ENCODE measurements at places on chromosomes 3 and 15. TPM values are rescaled to one million over a fixed set of nuclear protein-coding genes. Genes with fewer than 3 reads are reported as not detected.

Gene ZNF660
- total RNA-seq = not detected

DNA sequence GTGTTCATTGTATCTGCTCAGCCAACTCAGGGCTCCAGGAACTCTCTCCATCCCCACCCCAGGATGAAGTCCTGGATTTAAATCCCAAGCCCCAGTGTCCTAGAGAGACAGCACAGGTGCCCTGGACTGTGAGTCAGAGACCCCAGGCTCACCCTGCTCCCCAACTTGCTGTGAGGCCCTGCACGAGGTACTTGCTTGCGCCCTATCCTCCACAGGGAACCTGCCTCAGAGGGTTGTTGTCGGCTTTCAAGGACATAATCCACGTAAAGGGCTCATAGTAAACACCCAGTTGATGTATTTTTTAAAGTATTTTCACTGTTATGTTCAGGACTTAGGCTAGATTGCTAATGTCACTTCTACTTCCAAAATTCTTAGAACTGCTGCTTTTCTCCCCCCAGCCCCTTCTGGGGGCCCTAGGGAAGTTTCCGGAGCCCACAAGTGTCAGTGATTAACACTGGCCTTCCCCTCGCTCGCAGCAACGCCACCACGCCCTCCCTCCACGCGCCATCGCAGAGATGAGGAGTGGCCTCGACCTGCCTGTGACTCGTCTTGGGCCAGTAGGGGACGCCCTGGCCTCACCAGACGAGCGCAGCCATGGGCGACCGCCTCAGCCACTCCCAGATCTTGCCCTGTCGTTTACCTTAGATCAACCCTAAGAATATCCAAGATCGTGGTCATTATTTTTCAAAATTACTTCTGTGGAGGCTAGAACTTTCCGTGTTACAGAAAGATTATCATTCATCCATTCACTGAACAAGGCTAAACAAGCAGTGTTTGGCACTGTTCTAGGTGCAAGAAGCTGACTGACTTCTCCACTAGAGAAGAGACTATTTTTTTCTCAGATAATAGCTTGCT lies 6.0 kb upstream of the SRP14 start:
- peak overlapping the region; percentile 19 for H3K4me3 ChIP-seq
- no peaks in the 10 kb centered on the region for H3K36me3 ChIP-seq
- H3K27me3 ChIP-seq = no peaks in the 10 kb centered on the region
- H3K4me1 ChIP-seq = peaks cover 9% of the 10 kb centered on the region
- peak overlapping the region; percentile 82 for H3K27ac ChIP-seq

Gene TEX55
- total RNA-seq = not detected

DNA sequence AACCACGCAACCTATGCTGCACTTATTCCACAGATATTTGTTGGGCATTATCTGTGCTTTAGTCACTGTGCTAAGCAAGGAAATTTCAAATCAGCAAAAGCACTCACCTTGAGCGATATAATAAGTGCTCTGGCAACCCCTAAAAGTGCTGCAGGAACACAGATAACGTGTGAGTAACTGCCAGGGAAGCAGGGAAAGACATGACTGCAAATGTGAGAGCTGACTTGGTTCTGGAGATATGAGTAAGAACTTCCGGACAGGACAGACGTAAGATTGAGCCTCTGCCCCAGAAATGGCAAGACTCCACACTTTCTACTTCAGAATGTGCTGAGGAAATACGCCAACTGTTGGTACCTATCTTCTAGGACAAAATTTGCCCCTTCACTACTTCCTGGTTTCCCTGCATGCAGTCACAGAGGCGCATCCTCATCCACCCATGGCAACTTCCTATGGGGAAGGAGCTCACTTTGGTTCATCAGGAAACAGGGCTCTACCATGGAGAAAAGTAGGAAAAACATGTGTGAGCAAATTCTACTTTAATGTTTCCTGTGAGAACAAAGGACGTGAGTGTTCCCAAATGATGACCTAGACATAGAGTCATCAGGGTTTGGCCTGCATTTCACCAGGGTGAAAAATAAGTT lies 41.7 kb downstream of the AQP9 start:
- no peaks in the 10 kb centered on the region for H3K27me3 ChIP-seq
- DNase-seq = no peak
- no peak overlapping the region for H3K27ac ChIP-seq
- H3K36me3 ChIP-seq = no peaks in the 10 kb centered on the region

- H3K4me1 ChIP-seq = no peaks in the 10 kb centered on the region
- H3K27me3 ChIP-seq = no peaks in the 10 kb centered on the region
- no peaks in the 10 kb centered on the region for H3K36me3 ChIP-seq
- no peak overlapping the region for H3K27ac ChIP-seq
Observed at GRCh38 chr15:33107950-33108349, 86.6 kb downstream of the FMN1 start.

DNA sequence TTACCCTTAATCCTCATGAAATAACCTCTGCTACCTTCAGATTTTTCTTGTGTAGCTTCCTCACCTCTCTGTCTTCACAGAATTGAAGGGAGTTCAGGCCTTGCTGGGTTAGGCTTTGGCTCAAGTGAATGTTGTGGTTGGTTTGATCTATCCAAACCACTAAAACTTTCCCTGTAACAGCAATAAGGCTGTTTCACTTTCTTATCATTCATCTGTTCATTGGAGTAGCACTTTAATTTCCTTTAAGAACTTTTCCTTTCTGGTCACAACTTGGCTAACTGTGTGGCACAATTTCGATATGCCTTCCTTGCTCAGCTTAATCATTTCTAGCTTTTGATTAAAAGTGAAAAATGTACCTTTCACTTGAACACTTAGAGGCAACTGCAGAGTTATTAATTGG lies 129.8 kb downstream of the NR1I2 start:
- H3K27me3 ChIP-seq = no peaks in the 10 kb centered on the region
- no peak for DNase-seq
- no peak overlapping the region for H3K4me3 ChIP-seq
- no peaks in the 10 kb centered on the region for H3K4me1 ChIP-seq

- no peak overlapping the region for H3K27ac ChIP-seq
- no peak overlapping the region for H3K4me3 ChIP-seq
- no peaks in the 10 kb centered on the region for H3K36me3 ChIP-seq
- no peaks in the 10 kb centered on the region for H3K27me3 ChIP-seq
Observed at GRCh38 chr15:90650956-90651689, 66.0 kb upstream of the BLM start.

Gene NDN
- not detected for total RNA-seq

DNA sequence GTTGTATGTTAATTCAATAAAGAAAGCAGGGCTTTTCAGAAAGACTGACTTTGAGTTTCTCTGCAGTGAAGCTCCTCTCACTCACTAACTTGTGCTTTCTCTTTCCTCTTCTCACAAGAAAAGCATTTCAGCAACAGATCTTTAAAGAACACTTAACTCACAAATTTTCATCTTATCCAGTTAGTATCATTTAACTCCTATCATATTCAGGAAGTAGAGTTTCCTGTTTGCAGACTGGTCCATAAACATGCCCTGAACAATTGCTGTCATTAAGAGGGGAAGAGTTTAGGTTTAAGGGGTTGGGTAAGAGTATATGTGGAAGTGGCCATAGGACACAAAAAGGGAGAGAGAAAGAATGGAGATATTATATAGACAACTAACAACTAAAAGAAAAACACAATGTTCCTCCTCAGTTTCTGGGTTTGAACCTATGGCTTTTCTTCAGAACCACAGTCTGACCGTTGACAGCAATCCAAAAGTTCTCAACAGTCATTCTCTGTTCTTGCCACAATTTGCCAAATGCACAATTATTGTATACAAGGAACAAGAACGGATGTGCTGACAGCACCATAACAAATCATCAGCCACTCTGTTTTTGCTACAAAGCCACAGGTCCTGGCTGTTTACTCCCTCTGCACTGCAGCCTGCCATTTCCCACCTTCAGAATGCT lies 63.9 kb downstream of the CHAC1 start:
- H3K27me3 ChIP-seq = no peaks in the 10 kb centered on the region
- peaks cover 1% of the 10 kb centered on the region for H3K36me3 ChIP-seq
- H3K4me3 ChIP-seq = no peak overlapping the region
- no peak overlapping the region for H3K27ac ChIP-seq
- H3K4me1 ChIP-seq = 0 out of 2 replicates have a peak, but pooled peaks cover 5% of the 10 kb centered on the region

DNA sequence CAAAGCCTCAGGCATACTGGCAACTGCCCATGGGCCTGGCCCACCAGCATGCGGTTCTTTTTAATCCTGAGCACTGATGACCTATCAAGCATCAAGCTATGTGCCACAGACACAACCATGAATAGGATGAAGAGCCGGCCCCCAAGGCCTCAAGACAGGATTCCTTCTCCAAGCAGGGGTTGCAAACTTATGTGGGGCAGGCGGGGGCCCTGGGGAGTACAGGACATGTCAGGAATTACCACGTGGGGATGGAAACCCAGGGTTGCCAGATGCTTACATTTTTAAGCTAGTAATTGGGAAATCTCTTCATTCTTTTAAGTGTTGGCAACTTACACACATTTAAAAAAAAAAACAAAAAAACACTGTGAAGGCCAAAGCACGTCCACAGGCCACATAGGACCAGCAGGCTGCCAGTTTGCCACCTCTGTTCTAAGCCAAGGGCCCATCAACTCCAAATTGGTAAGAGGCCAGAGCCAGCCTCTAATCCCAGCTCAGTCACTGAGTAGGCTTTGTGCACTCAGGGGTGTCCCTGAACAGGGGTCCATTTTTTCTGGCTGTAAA lies 32.8 kb downstream of the BDH1 start:
- peaks cover 31% of the 10 kb centered on the region for H3K4me1 ChIP-seq
- no peak overlapping the region for H3K27ac ChIP-seq
- no peak for DNase-seq
- H3K4me3 ChIP-seq = no peak overlapping the region
- no peaks in the 10 kb centered on the region for H3K27me3 ChIP-seq

DNA sequence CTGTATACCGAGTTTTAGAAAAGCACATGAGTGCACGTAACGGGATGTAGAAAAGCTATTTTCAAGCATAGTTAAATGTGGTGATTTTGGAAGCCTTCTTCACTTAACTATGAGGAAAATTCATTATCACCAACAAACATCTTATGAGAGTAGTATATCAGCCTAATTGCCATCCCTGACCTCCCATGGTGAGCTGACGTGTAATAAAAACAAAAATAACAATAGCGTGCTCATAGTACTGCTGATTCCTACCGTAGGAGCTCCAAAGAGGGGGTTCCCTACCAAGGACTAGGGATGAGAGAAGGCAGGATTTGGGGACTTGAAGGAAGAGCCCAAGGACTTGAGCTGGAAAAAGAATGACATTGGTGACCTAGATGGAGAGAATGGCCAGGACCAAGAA lies 16.9 kb downstream of the ST8SIA2 start:
- no peaks in the 10 kb centered on the region for H3K27me3 ChIP-seq
- no peaks in the 10 kb centered on the region for H3K36me3 ChIP-seq
- no peak overlapping the region for H3K4me3 ChIP-seq
- no peaks in the 10 kb centered on the region for H3K4me1 ChIP-seq
- DNase-seq = no peak

- H3K4me3 ChIP-seq = no peak overlapping the region
- H3K4me1 ChIP-seq = no peaks in the 10 kb centered on the region
- H3K36me3 ChIP-seq = no peaks in the 10 kb centered on the region
- no peak overlapping the region for H3K27ac ChIP-seq
- DNase-seq = no peak
- H3K27me3 ChIP-seq = no peaks in the 10 kb centered on the region
Observed at GRCh38 chr3:20054549-20054987, 14.3 kb downstream of the KAT2B start.

DNA sequence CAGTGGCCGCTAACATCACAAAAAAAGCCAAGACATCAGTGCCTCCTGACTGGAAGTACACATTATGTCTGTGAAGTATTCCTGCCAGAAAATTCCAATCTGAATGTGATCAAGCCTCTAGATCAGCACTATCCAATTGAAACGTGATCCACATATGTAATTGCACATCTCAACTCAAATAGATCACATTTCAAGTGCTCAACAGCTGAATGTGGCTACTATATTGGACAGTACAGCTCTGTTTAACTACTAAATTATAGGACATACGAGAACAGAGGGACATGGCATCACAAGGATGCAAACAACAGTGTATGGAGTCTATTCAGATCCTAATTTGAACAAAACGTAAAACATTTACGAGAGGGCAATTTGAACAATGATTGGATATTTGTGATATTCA lies 542 bp upstream of the UBAP1L start:
- DNase-seq = no peak
- no peak overlapping the region for H3K27ac ChIP-seq
- no peaks in the 10 kb centered on the region for H3K4me1 ChIP-seq
- H3K36me3 ChIP-seq = peaks cover 1% of the 10 kb centered on the region

Gene COPS2
- 85.4 TPM for total RNA-seq

- DNase-seq = no peak
- H3K27me3 ChIP-seq = no peaks in the 10 kb centered on the region
- no peaks in the 10 kb centered on the region for H3K4me1 ChIP-seq
- H3K4me3 ChIP-seq = no peak overlapping the region
- H3K27ac ChIP-seq = no peak overlapping the region
Observed at GRCh38 chr3:171340434-171340833, 119.8 kb downstream of the TNIK start.

DNA sequence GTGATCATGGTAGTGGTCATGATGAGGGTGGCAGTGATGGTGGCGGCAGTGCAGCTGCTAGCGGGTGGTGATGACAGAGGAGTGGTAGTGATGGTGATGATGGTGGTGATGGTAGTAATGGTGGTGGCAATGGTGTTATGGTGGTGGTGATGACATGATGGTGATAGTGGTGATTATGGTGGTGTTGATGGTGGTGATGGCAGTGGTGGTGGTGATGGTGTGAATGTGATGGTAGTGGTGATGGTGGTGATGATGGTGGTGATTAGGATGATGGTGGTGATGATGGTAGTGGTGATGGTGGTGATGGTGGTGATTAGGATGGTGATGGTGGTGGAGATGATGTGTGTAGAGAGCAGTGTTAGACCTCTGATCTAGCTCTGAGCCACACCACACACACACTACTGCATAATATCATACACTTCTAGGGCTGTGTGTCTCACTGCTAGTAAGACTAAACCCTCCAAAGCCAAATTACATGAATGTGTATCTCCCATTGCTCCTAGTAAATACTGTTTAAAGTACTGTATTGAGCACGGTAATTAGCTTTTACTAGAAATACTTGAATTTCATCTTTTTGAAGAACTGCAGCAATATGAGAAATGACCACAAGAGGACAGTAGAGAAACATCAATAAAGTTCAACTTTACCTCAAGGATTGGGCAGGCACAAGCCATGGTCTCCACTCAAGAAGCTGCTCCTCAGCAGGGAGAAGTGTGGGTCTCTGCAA lies 28.8 kb downstream of the TMED3 start:
- DNase-seq = no peak
- no peaks in the 10 kb centered on the region for H3K36me3 ChIP-seq
- no peak overlapping the region for H3K27ac ChIP-seq
- no peaks in the 10 kb centered on the region for H3K27me3 ChIP-seq
- no peaks in the 10 kb centered on the region for H3K4me1 ChIP-seq
